ENCODE measurements at places on chromosomes 6 and 20.

DNA sequence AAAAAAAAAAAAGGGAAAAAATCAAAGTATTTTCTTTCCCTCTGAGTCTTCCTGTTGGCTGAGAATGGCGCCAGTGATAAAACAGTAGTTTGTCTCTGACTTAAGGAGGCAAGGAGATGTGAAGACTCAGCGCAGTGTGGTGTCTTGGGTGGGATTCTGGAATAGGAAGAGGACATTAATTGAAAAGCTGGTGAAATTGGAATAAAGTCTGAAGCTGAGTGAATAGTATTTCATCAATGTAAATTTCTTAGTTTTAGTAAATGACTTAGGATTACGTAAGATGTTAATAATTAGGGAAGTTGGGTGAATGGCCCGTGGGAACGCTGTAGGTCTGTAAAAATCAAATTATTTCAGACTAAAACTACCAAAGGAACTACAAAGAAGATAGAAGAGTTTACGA lies 122.8 kb upstream of the ZNF217 start:
- no peak for DNase-seq

DNA sequence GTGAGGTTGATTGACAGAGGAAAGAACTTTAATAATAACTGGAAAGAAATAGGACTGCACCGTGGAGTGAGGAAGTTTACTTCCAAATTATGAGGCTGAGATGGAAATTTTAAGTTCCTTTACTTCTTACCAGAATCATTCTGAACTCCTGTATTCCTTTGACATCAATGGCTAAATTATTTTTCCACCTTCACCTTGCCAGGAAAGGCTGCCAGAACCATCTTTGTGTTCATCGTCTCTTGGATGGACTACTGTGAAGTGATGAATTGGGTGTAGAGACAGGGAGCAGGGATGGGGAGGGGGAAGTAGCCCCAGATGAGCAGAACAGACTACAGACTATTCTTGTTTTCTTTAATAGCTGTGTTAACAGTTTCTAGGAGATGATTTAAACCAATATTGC lies 102.1 kb upstream of the CEP162 start:
- DNase-seq = no peak

- DNase-seq = peak; percentile 83
Measured at GRCh38 chr20:43444107-43444506, 13.6 kb upstream of the SRSF6 start.

DNA sequence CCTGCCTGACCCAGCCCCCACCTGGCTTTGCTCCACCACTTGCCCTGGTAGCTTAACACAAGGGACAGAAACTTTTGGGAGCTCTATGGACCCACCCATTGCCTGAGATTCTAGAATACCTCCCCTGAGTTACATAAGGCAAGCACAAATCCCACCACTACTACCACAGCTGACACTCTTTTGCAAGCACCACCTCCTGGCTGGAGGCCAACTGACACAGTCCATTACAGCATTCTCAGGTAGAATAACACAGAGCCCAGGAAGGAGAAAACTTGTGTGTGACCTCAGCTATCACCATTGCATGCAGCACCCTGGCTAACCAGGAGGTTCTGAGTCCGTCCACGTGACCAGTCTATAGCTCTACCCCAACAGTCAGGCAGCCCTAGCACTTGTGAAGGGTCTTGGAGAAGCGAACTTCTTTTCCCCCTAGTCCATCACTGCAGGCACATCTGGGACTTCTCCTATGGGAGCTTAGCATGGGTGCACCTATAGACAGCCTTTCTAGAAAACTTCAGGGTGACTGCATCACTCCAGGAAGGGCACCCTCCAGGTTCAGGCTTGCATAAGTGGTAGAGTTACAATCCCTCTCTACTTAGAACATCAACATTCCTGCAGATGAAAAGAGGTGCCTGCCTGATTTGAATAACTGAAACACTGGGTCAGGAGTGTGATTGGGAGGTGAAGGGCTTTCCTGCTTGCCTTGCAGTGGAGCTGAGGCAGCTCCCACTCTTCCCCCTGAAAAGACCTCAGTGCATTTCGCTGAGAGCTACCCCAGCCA lies 30.1 kb downstream of the CITED2 start:
- peak; percentile 12 for DNase-seq

GRCh38 chr6:75331151-75331550 lies 46.6 kb upstream of the TMEM30A start:
- no peak for DNase-seq

GRCh38 chr6:113847447-113847846 lies 9.7 kb upstream of the MARCKS start:
- DNase-seq = no peak

DNA sequence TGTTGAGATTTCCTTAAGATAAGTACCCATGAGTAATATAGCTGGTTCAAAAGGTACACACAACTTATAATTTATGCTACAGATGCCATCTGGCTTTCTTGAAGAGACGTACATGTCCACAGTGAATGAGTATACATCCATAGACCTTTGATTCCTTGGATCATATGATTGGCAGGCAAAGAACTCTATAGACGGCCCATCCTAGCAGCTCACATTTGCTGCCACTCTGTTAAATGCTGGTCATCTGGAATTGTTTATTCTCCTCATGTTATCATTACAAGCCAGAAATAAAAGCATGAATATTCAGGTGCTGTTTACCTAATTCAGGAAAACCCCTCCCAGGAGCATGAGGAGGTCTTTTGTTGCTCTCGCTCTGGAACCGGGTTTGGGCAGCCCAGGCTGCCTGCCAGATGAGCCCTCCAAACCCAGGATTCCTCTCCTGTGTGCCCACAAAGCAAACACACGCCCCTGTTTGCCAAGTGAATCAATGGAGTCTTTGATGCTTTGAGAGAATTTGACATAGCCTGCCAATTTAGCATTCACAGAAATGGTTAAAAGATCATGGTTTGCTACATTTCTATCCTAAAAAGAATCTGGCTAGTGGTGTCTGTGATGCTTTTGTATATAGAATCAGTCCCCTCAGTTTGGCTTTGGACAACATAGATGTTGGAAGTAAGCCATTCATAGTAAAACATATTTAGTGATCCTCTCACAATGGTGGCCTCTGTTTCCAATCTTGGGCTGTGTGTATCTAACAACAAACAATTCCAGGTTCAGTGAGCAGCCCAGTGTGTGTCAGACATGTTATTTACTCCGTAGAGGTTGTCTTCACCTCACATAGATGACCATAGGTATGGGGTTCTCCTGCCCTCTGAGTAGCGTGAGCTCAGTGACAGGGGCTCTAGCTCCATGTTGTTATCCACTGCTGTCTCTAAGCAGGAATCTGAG lies 17.5 kb upstream of the PLCG1 start:
- DNase-seq = peak; percentile 8

DNA sequence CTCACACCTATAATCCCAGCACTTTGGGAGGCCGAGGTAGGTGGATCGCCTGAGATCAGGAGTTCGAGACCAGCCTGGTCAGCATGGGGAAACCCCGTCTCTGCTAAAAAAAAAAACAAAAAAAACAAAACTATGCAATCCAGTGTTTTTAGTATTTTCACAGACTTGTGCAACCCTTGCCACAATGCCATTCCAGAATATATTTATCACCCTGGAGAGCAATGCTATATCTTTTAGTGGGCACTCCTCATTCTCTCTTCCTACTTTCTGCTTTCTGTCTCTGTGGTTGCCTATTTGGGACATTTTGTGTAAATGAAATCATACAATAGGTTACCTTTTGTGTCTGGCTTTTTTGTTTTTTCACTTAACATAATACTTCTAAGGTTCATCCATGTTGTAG lies 39.1 kb upstream of the MROH8 start:
- no peak for DNase-seq

DNA sequence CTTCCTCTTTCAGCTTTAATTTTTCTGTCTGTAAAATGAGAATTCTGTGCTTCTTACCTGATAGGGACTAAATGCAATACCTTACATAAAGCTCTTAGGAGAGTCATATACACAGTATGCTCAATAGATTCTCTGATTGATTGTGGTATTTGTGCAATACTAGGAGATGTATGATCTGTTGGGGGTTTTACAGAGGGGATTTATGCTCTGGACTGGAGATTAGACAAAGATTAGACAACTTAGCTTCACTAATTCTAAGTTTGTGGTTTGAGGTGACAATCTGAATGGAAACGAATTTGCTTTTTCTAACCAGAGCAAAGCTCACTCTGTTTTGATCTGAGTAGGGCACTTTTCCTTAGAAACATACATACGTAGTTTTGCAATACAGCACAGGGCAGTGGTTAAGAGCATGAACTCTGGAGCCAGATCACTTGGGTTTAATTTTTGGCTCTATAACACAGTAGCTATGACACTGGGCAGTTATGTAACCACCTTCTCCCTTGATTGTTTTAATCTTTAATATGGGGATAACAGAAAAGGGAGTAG lies 126.2 kb downstream of the RNF144B start:
- no peak for DNase-seq

DNA sequence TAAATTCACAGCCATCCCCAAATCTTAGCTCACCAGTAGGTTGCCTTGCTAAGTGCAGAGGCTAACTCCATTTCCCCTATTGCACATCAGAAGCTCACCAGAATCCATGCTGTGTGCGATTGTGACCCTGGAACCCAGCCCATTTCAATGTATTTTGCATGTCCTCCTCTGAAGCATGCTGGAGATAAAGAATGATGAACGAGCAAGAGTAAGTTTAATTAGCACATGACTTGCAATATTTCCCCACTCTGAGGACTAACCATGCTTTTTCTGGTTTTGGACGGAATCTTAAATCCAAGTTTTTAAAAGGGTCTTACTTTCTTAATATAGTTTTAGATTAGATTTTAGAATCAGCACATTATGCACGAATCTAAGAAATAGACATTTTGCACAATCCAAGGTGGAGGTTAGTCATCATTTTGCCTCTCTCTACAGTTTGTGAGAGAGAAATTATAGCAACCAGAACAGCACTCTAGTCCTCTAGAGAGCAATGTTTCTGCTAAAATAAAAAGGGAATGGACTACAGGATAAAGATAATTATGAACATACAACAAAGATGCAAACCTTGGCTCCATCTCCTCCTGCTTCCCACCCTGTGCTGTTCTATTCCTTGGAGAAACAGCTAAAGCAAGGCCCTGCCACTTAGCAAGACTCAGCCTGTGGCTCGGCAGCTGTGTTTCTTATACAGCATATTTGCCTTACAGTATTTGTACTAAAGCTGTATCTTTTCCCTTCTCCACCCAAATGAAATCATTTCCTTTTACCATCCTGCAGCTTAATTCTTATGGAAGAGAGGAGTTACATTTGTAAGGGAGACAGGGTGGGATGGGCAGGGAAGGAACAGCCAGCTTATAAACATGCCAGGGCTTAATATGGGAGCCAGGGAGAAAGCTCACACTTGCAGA lies 24.9 kb upstream of the LAMA4 start:
- no peak for DNase-seq

- DNase-seq = no peak
Measured at GRCh38 chr6:25278261-25278913, 787 bp upstream of the CARMIL1 start.

- no peak for DNase-seq
Measured at GRCh38 chr6:134637847-134638437, 312.0 kb downstream of the ALDH8A1 start.

DNA sequence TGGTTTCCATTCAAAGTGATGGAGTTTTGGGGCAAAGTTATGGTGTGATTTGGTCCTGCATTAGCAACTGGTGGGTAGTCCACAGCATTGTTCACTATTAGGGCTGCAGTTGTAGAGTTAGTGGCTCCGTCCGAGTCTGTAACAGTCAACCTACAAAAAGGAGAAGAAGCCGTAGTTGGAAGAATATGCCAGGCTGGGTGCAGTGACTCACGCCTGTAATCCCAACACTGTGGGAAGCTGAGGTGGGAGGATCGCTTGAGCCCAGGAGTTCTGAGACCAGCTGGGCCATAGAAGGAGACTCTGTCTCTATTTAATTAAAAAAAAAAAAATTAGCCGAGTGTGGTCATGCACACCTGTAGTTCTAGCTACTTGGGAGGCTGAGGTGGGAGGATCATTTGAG lies 69.5 kb downstream of the KIAA0319 start:
- no peak for DNase-seq

DNA sequence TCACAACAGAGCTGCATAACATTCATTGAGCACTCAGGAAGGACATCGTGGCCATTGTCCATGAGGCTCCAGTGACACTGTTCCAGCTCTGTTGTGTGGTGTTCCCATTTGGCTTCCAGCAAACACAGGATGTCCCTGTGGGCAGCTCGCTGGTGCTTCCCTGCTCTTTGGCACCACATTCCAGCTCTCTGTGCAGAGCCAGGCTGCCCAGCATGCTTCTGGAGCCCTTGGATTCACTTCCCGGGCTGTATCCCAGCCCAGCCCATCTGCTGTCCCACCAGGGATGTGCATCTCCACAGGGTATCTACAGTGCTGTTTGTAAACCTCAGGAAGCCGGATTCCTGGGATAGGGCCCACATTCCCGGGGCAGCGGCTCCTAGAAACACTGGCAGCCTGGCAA lies 57.2 kb downstream of the CTCFL start:
- DNase-seq = no peak

GRCh38 chr20:59634435-59635005 lies 30.2 kb downstream of the PHACTR3 start:
- DNase-seq = no peak

- peak; percentile 33 for DNase-seq
Measured at GRCh38 chr6:30600451-30600961, 16.5 kb downstream of the PPP1R10 start.

DNA sequence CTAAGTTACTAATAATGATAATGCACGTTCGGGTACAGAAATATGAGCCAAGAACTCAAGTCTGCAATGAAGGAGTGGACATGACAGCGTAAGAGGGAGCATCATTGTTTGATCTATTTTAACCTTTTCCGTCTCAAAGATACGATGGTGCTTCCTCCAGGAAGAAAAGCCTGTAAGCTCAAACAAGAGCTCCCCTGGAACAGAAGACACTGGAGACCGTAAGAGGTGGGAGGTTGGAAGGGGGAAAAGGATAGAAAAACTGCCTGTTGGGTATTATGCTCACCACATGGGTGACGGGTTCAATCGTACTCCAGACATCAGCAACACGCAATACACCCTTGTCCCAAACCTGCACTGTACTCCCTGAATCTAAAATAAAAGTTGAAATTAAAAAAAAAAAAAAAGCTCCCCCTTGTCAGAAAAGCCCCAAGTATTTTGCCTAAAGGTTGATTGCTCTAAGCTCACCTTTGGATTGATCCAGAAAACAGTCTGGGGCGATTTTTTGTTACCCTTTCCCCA lies 180.5 kb downstream of the TRIM27 start:
- DNase-seq = no peak

DNA sequence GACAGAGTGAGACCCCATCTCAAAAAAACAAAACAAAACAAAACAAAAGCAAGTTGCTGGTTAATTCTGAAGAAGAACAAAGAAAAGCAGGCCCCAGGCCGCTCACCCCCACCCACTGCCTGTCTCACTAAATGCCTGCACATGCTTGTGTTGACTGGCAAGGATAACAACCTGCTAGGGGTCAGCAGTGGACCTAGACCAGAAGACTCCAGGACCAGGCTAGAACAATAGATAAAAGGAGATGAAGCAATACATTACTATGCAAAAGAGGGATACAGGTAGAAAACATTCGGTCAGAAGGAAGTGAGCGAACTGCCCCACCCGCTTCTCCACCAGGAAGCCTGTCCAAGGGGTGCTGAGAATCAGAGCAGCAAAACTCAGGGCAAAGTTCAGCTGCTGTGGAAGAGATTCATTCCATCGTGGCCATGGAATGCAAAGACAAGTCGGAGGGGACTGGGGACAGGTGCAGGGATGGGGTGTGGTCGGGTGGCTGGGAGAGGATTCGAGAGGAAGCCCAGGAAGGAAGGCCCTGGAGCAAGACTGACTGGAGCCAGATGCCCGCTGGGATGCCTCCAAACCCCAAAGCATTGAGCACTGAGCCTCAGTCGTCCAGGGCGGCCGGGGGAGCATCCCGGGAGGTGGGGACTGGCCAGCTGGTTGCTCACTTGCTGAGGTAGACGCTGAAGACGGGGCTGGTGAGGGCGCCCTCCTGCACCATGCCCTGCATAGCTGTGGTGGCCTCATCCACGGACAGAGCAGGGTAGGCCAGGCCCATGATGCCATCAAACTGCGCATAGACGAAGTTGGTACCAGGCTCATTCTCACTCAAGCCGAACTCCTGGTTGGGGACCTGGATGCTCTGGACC lies 5.3 kb downstream of the PGC start:
- DNase-seq = no peak

Data from NCI-H1105 treated with DMSO at 0.1 percent for 48 hours (cell line).